T-helper 1 cell treated with Interleukin-12 subunit alpha and Interleukin-12 subunit beta and Interleukin-4 antibody, amounts not matched to agents 30 ng/mL and 1 ng/mL, for 36 hours (primary cell): ENCODE measurements at places on chromosomes 7 and 10. TPM values are rescaled to one million over a fixed set of nuclear protein-coding genes. Genes with fewer than 3 reads are reported as not detected.

Gene NKX1-2
- not detected in 2 replicates for total RNA-seq

Gene FEZF1
- total RNA-seq, result not detected in 2 replicates

Gene SLC39A12
- total RNA-seq, result not detected in 2 replicates

Gene PARP12
- total RNA-seq, result 164 and 172 TPM in 2 replicates

Gene AGAP9
- total RNA-seq, result 10.3 and 11.8 TPM in 2 replicates

Gene CALCR
- not detected in 2 replicates for total RNA-seq

Gene GPAM
- total RNA-seq, result 7.5 TPM in 2 replicates

Gene AKR1D1
- not detected in 2 replicates for total RNA-seq

Gene HGF
- 0.44 and 0.54 TPM in 2 replicates for total RNA-seq

Gene TRIM24
- total RNA-seq, result 17.4 and 19.4 TPM in 2 replicates

Gene CYP3A5
- total RNA-seq, result not detected in 2 replicates

Gene HOXA6
- not detected in 2 replicates for total RNA-seq

Gene MPLKIP
- 28.1 and 28.8 TPM in 2 replicates for total RNA-seq

Gene CFAP69
- not detected in 2 replicates for total RNA-seq

Gene ITGA8
- not detected in 2 replicates for total RNA-seq

Gene SLC26A3
- not detected in 2 replicates for total RNA-seq

Gene ORC5
- total RNA-seq, result 22.6 and 23.7 TPM in 2 replicates

Gene WDR86
- not detected in 2 replicates for total RNA-seq

Gene RADIL
- total RNA-seq, result 0.15 TPM in 1 of 2 replicates, not detected in the other

Gene TMEM140
- 24.5 and 27.0 TPM in 2 replicates for total RNA-seq

Gene CFAP58
- 0.15 and 0.34 TPM in 2 replicates for total RNA-seq

Gene HTR7
- total RNA-seq, result not detected in 2 replicates

Gene GIMAP6
- total RNA-seq, result 167 and 170 TPM in 2 replicates

Gene RPEL1
- total RNA-seq, result not detected in 2 replicates

Gene IFIT3
- 11.2 and 11.4 TPM in 2 replicates for total RNA-seq

Gene EEF1AKMT2
- 21.0 and 21.6 TPM in 2 replicates for total RNA-seq

Gene ZYX
- 157 and 162 TPM in 2 replicates for total RNA-seq
